ENCODE measurements at places on chromosomes 6 and 20.
A peak's percentile ranks its signal among the peaks of the same experiment; 100 is the strongest.

DNA sequence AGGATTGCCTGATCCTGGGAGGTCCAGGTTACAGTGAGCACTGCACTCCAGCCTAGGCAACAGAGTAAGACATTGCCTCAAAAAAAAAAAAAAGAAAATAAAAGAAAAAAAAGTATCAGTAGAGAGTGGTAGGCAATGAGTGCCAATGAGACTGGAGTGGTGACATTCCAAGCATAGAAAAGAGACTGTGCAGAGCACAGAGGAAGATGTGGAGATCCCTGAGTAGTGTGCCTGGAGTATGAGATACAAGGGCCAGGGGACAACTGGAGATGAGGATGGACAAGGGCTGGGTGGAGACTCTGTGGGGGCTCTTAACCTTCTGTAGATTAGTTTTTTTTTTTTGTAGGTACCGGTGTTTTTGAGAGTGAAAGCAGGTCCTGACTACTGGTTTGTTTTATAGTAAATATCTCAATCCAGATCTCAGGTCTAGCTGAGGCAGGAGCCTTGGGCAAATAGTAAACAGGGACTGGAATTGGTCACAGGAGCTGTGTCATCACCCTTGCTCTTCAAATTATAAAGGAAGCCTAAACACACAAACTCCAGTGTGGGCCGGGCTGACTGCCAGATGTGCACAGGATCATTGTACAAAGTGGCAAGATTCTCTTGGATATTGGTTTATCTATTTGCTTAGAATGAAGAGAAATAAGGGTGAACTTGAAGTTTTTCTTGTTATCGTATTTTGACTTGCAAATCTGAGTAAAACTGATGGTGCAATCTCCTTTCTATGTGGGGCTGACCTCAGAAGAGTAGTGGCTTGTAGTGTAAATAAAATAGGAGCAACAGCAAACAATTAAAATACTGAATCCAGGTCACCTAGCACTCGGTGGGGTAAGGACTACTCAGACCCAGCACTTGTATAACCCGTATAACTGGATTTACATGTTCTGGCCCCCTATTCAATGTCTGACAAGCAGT, 144.9 kb downstream of the SOX4 start:
- no peak for DNase-seq

DNA sequence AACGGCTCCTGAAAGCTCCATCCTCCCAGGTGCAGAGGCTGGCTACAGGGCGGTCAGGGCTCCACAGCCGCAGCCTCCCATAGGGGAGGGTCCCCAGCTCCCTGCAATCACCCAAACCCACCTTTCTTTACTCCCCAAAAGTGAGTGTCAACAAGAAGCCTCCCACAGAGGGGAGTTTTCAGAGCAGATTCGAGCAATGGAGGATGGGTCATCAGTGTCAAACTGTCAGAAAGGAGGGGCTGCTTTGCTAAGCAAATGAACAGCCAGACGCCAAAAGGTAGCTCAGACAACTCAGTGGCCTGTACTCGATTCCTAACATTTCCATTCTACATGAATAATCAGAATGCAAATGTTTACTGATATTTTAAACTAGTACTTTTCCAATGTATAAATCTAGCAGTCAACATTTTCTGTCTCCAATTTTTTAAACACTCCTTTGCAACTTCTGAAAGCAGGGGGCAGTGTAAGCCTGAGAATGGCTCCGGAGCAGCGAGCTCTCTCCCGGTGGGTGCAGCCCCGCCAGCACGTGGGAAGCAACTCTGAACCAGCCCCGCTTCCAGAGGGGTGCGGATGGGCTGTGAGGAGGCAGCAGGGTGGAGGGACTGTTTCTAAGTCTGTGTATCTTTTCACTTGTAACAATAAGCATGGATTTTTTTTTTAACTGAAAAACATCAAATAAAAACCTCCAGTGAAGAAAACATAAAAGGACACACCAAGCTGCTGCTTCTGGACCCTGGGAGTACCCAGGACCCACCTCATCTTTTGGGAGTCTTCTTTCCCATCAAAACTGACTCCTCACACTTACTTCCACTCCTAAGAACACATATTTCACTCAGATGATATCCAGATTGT, 54.9 kb downstream of the TAF4 start:
- DNase-seq, result peak; percentile 73

DNA sequence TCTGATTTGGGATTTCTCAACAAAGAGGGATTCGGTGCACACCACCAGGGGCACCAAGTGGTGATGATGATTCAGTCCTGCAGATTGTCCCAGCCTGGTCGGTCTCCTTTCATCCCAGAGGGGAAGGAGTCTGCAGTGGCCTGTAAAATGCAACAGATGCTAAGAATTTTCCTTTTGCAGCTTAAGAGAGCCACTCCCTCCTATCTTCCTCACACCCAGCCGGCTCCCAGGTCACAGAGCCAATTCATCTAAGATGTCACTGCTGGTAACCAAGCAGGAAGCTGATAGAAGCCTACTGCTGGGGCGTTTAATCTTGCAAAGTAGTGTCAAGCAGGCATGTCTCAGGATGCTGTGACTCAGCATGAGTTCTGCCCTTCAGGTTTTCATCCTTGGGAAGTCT, 203.8 kb upstream of the LRFN2 start:
- DNase-seq, result no peak

- DNase-seq, result no peak
These were observed 74.4 kb upstream of the TBC1D7 start for GRCh38 chr6:13402711-13403110.

GRCh38 chr6:21331235-21331634, 262.3 kb upstream of the SOX4 start:
- DNase-seq, result no peak

GRCh38 chr6:49692534-49692933, 20.8 kb downstream of the CRISP2 start:
- DNase-seq, result no peak

DNA sequence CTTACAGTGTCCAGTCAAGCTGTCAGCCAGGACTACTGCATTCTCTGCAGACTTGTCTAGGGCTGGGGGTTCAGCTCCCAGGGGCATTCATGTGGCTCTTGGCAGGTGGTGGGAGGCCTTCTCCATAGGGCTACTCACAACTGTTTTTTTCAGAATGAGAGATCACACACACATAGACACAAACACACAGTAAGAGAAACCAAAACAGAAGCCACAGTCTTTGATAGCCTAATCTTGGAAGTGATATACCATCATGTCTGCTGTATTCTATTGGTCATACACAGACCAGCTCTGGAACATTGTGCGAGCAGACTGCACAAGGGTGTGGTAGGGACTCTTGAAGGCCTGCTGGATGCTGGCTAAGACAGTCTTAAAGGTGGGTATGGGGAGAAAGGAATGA, 13.5 kb downstream of the TMEM170B start:
- no peak for DNase-seq

DNA sequence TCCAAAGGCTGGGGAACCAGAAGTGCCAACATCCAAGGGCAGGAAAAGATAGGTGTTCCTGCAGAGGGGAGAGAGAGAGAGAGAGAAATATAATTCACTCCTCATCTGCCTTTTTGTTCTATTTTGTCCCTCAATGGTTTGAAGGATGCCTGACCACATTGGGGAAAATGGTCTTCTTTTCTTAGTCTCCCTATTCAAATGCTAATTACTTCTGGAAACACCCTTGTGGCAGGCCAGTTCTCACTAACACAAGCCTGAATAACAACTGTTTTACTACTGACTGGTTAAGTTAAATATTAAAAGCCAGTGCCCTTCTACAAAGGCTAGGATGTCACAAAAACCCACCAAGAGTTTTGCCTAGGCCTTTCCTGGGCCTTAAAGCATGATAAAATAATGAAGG, 425.4 kb upstream of the HTR1E start:
- DNase-seq, result no peak

DNA sequence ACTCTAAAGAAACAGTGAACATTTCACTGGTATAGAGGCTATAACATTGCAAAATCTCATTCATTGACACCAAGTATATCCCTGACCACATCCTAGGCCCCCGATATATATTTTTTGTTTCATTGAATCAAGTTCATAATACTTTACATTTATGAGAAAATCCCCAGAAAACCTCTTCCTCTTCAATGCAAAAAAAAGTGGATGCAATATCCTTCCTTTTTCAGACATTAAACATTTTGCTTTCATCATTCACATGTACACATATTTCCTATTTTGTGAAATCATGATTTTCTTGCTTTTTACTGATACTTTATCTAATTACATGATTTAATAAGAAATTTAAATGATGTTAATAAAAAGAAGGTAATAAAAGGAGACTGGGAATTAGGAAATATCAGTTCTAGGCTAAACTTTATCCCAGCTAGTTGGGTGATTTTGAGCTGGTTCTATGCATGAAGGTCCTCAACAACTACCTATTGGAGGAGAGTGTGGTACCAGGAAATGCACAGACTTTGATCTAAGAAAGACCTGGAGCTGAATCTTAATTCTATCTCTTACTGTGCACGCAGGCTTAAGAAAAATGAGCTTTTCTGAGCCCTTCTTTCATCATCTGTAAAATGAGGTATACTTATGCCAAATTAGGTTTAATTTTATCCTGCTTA, 4.9 kb downstream of the SYNE1 start:
- no peak for DNase-seq

DNA sequence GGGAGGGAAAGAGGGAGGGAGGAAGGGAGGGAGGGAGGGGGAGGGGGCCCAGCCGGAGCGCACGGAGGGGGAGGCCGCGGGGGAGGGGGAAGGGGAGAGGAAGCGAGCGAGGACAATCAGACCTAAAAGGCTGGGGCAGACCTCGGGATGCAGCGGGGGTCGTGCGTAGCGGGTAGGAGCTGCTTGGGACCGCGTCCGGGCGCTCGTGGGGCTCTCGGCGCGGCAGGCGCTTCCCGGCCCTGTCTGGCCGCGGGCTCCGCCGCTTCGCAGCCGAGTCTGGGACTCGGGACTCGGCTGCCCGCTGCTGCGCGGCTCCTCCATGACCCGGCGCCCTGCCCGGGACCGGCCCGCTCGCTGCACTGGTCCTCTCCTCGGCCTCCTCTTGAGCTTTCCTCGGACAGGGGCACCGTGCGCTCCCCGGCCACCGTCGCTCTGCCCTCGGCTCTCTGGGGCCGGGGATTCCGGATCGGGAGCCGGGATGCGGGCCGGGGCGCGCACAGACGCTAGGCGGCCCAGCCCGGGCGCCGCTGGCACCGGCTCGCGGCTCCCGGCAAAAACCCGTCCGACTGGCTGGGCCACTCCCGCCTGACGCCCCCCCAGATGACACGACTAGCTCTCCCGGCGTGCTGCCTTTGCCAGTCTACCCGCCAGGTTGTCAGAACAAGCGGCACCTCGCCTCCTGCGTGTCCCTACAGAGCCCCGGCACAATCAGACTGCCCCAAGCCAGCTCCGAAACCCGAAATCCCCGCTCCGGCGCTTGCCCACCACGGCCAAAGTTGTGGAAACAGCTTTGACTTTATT, 2.2 kb downstream of the TFAP2A start:
- no peak for DNase-seq

DNA sequence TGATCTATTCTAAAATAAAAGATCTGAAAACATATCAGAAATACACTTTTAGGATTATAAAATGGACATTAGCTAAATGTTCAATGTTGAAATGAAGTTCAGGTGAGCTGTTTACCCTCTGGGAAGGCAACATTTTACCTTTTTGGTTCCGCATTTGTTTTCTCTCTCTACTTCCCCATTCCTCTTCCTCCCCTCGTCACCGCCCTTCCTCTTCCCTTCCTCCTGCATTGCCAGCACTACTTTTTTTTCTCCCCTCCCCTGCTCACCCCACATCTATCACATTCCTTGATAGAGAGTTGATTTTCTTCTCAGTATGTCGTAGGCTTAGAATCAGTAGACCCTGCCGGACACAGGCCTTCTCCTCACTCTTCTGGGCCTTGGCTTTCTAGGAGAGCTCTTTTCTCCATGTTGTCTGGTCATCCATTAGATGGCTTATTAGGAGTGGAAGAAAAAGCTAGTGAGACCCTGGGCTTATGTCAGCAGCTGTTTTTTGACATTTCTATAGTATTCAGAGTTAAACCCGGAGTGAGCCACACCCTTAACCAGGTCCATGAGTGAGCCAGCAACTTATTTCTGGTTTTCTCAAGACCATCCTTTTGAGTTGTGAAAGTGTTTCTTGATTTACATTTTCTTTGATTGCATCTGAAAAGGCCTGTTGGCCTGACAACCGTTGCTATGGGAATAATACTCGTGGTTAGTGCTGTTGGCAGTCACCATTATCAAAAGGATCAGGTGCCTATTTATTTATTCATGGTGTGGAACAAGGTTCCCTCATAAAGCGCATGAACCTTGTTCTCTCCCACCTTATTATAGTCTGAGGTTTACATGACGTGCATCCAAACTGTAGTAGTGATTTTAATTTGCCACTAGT, 90.9 kb downstream of the DTD1 start:
- no peak for DNase-seq

DNA sequence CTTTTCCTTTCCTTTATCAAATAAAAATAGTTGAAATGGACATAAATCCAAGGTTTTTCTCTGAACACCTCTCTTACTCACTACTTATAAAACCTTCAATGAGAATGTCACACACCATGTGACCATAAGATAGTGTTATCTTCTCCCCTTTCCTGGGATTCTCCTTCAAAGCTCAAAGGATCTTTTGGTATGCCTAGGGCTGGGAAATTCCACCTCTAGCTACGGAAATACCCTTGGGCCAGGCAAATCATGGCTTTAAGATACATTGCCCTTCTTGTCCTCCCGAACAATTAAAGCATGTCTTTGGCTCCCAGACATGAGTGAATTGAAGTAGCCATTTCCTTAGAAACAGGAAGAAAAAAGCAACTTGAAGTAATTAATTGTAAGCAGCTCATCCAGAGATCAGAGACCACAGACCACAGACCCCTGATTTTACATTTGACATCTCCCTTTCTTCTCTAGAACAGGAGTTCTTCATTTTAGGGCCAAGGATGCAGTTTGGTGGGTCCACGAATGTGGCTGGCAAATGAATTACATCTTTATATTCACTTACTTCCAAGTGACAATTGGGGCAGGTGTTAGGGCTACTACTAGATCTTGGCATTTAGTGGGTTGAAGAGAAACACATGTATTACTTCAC, 4.1 kb downstream of the PLCB4 start:
- no peak for DNase-seq

GRCh38 chr6:164882236-164882635, 427.2 kb downstream of the C6orf118 start:
- no peak for DNase-seq

GRCh38 chr6:108762394-108762793, 85.8 kb upstream of the ARMC2 start:
- no peak for DNase-seq

GRCh38 chr6:150169609-150170008, 26.8 kb downstream of the PPP1R14C start:
- DNase-seq, result no peak

DNA sequence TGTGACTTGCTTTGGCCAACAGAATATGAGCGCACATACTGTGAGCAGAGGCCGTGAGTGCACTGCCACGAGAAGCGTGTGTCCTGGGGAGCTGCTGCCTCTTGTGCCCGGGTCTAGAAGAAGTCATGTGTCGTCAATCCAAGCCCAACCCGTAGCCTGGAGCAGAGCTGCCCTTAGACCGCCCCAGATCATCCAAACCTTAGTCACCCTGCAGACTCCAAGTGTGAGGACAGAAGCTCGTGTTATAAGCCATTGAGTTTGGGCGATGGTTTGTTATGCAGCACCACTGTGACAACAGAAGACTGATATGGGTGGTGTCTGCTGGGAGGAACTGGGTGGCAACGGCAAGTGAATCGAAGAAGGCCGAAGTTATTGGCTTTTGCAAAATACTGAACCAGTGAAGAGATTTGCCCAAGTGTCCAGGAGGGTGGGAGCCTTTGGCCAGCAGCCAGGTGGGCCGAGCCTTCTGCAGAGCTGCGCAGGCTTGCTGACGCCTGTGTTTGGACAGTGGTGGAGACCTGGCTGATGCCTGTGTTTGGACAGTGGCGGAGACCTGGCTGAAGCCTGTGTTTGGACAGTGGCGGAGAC, 101.3 kb upstream of the SULF2 start:
- DNase-seq, result no peak
